Non-pigmented ciliary epithelial cell (primary cell): ENCODE measurements at places on chromosomes 4 and X.
A peak's percentile ranks its signal among the peaks of the same experiment; 100 is the strongest.

DNA sequence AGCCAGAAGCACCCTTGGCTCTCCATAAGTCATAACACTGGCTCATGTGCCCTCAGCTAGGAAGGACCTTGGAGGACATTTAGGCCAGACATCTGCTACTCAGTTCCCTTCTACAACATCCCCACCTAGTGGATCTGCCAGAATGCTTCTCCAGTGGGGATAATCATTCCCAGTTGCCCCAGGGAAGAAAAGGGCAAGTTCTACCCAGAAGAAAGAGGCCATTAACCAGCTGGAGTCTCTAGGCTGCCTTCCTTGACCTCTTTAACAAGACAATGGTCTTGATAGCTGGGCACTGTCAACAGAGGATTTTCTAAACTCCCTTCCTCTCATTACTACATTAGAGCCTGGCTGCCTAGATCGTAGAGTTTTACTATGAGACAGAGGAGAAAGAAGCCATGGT is 42.0 kb downstream of the LGI2 start:
- DNase-seq = no peak

- DNase-seq = no peak
These were observed 74.8 kb upstream of the PASD1 start for GRCh38 chrX:151488677-151489076.

DNA sequence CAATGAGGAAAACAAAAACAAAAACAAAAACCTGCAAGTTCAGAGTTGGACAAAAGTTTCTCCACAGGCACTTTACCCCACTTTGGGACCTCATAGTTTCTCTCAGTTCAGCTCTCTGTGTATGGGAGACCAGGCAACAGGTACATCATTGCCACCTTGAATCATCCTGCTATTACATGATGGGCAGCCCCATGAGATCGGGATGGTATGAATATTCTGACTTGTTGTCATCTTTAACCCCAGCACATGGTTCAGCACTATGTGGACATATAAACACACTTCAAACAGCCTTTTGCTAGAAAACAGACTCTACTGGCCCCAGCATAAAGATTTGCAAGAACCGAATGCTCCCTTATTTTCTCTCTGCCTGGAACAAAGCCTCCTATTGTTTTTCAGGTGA is 176.9 kb upstream of the SCML1 start:
- no peak for DNase-seq

- DNase-seq = no peak
These were observed 182.7 kb downstream of the KDR start for GRCh38 chr4:54942721-54943120.

- no peak for DNase-seq
These were observed at the start of gene IL2 for GRCh38 chr4:122456231-122457116. Gene IL2 (minus strand): TSS chr4:122456725. CDS start chr4:122456440, 285 bp downstream.

DNA sequence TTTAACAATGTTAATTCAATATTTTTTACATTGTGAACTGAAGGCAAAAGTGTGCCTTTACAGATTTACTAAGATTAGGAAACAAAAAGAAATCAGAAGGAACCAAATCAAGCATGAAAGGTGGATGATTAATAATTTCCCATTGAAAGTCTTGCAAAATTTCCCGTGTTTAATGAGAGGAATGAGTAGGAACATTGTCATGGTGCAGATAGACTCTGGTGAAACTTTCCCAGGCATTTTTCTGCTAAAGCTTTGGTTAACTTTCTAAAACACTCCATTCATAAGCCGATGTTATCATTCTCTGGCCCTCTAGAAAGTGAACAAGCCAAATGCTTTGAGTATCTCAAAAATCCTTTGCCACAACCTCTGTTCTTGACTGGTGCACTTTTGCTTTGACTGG is 1522.8 kb upstream of the PABPC4L start:
- no peak for DNase-seq

DNA sequence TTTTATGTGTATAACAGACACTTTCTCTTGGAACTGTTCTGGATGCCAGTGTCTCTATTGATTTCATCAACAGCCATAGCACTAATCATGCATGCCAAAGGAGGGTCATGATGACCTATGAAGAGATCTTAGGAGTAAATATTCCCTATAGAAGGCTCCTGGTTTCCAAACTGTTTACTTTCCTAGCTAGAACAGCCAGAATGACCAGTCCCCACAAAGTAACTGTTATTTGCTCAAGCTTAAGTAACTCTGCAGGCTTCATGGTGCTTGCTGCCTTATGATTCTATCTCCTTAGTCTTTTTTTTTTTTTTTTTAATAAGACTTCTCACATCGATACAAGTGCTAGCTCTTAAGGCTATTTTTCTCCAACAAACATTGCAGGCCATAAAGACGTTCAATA is 12.4 kb downstream of the S100G start:
- DNase-seq = no peak

- DNase-seq = no peak
These were observed 10.9 kb downstream of the DCK start for GRCh38 chr4:71004281-71004851.

DNA sequence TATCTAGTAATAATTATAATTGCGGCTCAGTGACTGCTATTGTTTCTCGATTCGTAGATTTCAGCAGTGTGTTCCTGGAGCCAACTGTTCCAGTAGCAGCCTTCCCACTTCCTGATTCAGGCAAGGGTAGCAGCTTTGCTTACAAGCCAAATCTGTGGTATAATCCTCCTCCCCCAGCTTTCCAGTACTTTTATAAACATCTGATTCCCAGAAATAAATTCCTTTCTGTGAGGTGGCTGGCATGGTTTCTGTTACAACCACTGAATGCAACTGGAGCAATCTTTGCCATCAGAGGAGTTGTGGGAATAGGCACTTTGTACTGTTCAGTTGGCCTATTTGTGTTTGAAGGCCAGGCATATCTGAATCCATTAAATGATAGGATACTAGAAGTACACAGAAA is 80.0 kb downstream of the GLRA3 start:
- DNase-seq = peak; percentile 11

DNA sequence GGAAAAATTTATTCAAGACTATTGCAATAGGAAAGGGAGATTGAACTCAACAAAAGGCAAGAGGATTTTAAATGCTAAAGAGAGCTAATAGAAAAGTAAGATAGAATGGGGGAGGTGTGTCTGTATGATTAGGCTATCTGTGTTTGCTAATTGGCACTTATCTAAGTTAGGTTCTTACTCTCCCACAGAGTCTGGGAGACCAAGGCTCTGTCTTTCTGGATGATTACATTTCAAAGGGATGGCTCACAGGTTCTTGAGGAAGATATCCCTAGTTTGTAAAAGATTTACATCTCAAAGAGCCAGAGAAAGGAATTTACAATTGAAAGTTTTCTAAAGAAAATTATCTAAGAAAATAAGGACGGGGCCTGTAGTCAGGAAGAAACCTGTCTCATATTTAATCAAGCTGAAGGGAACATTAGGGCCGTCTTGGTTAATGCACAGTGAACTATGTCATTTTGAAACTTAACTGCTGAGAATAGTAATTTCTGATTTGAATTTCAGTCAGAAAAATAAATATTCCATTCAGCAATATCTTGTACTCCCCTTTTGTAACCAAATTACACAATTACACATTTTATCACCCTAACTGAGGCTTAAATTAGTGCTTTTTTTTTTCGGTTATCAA is 75.8 kb downstream of the MAGEB10 start:
- DNase-seq = no peak

DNA sequence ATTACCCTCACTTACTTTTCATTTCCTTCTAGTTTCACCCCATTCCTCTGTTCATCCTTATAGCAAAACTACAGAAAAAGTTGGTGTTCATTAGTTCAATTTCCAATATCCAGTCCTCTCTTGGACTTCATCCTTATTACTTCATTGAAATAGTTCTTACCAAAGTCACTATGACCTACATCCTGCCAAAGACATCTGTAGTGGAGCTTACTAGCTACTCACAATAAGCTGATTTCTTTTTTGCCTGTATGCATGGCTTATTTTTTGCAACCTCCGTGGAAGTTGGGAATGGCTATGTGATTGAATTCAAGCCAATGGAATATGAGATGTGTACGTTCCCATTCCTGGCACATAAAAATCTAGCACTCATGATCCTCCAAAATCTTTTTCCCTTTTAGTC is 4.6 kb upstream of the CDKL2 start:
- no peak for DNase-seq
